ENCODE measurements at places on chromosomes 6 and 20.

- DNase-seq: no peak
These were observed 24.5 kb downstream of the PLCB4 start for GRCh38 chr20:9093218-9093957.

- DNase-seq: no peak
These were observed 40.7 kb downstream of the MAP3K5 start for GRCh38 chr6:136751522-136751956.

DNA sequence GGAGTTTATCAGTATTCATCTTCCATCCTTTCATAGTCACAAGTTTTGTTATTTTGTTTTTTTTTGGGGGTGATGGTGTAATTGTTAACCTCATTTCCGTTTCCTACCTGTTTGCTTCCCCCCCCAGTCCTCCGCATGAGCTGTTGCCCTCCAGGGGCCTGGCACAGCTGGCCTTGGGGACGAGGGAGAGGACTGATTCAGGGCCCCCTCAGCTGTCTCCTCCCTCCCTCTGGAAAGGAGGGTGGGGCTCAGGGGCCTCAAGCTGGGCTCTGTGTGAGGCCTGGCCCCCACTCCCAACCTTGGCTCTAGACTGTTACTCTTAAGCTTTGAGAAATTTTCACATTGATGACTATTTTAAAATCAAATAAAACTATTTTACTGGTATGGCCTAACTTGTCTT is 4.0 kb downstream of the LRRC73 start:
- no peak for DNase-seq

GRCh38 chr20:37274851-37275524 is 13.4 kb upstream of the GHRH start:
- no peak for DNase-seq

DNA sequence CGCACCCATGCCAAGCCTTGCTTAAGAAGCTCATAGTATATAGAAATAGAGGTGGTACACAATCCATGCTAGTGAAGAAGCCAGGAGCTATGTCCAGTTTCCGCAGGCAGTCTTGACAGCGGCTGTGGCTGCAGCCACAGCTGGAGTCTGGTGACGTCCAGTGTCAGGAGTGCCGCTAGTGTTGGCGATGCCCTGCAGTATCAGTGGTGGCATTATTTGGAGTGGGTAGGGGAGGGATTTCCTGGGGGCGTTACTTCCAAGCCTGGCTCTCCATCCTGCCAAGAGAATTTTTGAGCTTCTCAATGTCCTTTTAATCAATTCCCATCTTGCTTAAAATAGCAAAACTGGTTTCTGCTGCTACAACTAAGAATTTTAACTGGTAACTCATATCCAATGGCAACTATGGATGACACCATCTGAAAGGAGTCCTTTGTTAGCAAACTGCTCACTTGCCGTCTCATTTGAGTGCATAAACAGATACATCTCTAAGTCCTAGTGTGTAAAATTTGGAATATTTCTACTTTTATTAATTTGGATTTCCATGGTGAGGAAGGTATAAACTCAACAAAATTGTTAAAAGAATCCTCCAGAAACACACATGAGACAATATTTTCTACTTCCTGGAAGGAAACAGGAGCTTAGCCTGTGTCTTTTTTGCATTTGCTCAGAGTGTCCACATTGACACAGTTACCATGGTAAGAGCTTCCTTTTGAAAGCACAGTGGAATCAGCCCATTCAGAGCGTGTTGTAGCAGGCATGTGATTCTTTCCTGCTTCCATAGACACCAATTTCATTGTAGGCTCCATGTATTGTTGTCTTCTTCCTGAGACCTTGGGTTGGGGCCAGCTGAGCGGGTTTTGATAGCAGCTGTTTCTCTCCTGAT is 44.6 kb upstream of the PXDC1 start:
- DNase-seq: no peak

DNA sequence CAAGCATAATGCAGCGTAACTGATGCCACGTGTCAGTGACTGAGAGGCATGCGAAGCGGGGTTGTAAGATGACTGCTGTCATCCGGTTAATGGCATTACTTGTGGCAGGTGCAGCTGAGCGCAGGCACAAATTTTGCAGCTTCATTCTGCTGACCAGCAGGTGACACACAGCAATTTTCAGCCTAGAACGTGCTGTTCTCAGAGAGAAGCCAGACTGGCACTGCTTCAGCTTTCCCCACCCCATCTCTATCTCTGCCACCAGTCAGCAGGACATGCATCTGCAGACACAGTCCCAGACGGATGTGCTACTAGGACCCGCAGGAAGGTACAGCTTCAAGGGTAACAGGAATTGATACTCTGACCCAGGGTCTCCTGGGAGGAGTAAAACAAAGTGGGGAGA is 221.8 kb downstream of the KIF16B start:
- no peak for DNase-seq

DNA sequence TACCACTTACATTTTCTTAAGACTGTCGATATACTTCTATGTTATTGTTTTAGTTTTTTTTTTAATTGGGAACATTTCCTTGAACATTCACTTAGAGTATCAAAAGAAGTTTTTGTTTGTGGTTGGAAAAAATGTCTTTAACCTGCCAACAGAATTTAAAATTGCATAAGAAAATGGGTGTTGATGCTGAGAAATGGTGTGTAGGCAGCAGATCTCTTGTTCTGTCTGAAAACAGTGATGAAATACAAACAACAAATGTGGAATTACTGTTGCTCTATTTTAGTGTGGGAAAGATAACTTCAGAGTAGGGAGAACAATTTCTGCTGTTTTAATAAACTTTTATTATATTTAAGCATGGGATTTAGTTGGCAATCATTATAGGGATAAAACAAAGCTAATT is 293.5 kb downstream of the CDKAL1 start:
- no peak for DNase-seq

GRCh38 chr20:62830821-62831220 is 14.0 kb downstream of the COL9A3 start:
- no peak for DNase-seq

DNA sequence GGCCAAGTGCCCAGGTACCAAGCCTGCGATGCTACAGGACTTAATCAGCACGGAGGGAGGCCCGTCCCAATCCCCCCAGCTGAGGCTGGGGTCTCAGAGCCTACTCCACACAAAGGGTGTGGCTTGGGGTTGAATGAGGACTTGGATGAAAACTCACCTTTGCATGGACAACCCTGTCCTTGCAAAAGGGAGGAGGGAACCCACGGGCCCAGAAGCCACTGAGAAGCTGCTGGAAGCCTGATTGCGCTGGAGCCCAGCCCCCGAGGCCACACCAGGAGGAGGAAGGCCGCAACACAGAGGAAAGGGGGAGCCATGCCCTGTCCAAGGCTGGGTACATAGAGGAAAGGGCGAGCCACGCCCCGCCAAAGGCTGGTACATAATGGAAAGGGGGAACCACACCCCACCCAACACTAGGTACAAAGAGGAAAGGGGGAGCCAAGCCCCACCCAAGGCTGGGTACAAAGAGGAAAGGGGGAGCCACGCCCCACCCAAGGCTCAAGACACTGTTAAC is 158.8 kb downstream of the DLL1 start:
- DNase-seq: no peak

GRCh38 chr6:79605061-79605460 is 26.1 kb upstream of the SH3BGRL2 start:
- DNase-seq: no peak

DNA sequence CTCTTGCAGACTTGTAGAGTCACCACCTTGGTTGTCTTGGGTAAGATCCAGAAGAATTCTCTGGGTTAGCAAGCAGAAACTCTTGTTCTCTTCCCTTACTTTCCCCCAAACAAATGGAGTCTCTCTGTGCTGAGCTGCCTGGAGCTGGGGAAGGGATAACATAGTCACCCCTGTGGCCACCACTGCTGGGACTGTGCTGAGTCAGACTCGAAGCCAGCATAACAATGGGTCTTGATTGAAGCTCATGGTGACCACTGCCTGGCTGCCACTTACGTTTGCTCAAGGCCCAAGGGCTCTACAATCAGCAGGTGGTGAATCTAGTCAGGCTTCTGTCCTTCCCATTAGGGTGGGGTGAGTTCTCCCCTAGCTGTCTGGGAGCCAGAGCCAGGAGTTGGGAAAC is 15.4 kb upstream of the ERVFRD-1 start:
- no peak for DNase-seq

- no peak for DNase-seq
These were observed 6.5 kb downstream of the STX7 start for GRCh38 chr6:132506461-132506860.

GRCh38 chr20:10970109-10970508 is 296.3 kb upstream of the JAG1 start:
- no peak for DNase-seq

DNA sequence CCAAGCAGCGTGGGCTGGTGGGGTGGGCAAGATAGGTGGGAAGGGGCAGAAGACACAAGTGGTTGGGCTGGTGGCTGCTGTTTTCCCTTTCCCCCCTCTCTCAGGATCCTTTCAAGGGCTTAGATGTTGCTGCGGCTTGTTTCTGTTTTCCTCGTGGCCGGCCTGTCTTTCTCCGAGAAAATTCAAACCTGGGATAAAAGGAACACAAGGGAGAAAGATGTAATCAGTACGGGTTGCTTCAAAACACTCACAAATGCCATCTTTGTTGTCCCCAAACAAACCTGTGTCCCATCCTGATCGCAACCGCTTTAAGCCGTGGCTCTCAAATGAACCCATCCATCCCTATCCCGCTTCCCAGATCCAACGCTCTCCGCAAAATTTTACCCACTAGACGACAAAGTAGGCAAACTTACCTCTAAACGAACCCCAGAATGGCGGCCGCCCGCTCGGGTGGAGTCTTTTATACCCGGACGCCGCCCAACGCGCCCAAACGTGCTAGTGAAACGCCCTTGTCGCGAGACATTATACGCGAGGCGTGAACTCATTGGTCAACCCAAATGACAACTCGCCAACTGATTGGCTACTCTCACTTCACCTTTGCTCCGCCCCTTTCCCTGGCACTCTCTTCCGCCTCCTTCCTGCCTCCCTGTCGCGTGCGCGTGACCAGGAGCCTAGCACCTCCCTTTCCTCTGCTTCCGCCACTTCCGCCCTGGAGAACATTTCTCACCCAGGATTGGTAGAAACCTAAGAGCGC is at the start of gene PPP1R10:
PPP1R10 (minus strand) TSS at position 433 of the 754 bp plus-strand sequence. CDS start 7,299 bp downstream, outside the sequence.
- DNase-seq: peak; percentile 79

DNA sequence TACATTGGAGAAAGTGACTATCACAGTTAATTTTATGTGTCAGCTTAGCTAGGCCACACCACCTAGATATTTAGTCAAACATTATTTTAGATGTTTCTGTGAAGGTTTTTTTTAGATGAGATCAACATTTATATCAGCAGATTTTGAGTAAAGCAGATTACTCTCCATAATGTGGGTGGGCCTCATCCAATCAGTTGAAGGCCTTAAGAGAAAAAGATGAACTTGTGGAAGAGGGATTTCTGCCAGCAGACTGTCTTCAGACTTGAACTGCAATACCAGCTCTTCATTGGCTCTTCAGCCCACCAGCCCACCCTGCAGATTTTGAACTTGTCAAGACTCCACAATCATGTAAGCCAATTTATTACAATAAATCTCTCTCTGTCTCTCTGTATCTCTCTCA is 25.1 kb upstream of the FBXO30 start:
- DNase-seq: no peak

DNA sequence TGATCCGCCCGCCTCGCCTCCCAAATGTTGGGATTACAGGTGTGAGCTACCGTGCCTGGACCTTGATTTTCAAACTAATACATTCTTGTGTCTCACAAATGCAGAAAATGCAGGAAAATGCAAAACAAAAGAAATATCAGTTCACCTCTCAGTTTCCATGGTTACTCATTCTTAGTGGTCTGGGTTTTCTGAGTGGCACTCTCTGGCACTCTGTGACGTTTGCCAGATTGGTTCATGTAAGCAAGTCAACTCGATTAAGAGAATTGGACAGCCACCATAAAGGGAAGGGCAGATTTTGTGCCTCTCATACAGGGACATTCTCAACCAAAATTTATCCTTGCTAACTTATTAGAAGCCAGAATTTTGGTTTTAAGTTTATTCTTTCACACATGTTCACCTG is 8.6 kb downstream of the CMTR1 start:
- no peak for DNase-seq

- no peak for DNase-seq
These were observed 205.5 kb upstream of the AGPAT4 start for GRCh38 chr6:161479376-161479775.

- DNase-seq: no peak
These were observed 17.2 kb downstream of the SLC2A12 start for GRCh38 chr6:134034961-134035822.

DNA sequence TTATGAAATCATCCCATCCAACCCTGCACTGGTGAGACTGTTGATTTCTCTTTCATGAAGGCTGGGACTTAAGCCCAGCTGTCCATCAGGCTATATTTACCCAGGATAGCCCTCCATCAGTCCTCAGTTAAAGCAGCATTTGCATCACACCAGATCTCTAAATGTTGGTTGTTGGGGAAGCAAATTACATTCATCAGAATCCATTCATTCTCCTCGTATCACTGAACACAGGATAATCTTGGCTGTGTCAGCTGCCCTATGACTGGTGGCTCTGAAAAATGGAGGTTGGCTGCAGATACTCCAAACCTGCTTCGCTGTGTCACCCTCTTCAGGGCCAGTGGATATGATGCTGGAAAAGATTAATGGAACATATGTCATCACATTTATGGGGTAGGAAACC is 718.3 kb downstream of the KIF16B start:
- no peak for DNase-seq

- DNase-seq: no peak
These were observed 188.6 kb downstream of the GJA10 start for GRCh38 chr6:90082847-90083246.

- DNase-seq: no peak
These were observed 68.3 kb upstream of the FRMD1 start for GRCh38 chr6:168147205-168147738.

- DNase-seq: no peak
These were observed 55.5 kb upstream of the PDE10A start for GRCh38 chr6:165718491-165718891.

DNA sequence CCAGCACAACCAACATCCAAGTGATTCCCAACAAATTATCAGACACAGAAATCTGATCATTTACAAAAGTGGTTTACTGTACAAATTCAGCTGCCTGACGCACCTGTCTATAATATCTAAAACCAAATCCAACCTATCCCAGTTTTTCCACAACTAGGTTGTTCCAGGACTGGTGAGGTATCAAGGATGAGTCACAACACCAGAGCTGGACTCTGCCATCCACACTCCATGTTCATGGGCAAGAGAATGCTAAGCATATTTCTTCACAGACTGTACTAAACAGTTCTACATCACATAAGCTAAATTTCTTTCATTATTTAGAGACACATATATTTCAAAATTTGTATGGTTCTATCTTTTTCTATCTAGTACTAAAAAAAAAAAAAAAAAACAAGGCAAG is 141.6 kb downstream of the BTBD9 start:
- no peak for DNase-seq

GRCh38 chr6:29447670-29448069 is 8.6 kb downstream of the OR10C1 start:
- DNase-seq: no peak

DNA sequence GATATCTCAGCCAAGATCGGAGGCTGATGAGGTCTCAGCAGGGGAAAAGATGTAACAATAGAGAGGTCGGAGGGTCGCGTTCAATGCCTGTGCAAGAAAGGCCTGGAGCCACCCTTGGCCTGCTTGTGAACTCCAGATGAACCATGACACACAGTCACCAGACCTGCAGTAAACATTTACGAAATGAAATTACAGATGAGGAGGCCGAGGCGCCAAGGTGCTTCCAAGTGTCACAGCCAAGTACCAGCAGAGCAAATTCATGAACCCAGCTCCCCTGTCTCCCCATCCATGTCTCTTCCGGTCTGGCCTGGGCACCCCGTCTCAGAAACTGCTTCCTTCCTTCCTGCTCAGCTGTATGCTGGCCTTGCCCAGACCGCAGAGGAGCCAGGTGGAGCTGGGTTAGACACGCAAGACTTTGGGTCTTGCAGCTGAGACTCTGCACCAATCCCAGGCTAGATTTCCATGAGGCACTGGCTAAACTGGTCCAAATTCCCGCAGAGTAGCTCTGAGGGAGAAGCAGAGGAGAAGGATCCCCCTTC is 48.1 kb downstream of the CHMP4B start:
- DNase-seq: peak; percentile 47

Measured in GM18507 (cell line).